ENCODE measurements at places on chromosomes 6 and 20. TPM values are rescaled to one million over a fixed set of nuclear protein-coding genes. Genes with fewer than 3 reads are reported as not detected.

EDN1 gene
- 6.7 TPM for total RNA-seq

SCUBE3 gene
- 0.68 TPM for total RNA-seq

CD24 gene
- 2,167 TPM for total RNA-seq

HLA-DRA gene
- 37.0 TPM for total RNA-seq

SLC17A9 gene
- total RNA-seq, result 2.9 TPM

NSFL1C gene
- total RNA-seq, result 49.4 TPM

TMEM181 gene
- 40.4 TPM for total RNA-seq

OTOR gene
- not detected for total RNA-seq

TTBK1 gene
- total RNA-seq, result 0.41 TPM

TPMT gene
- total RNA-seq, result 53.5 TPM

ERVFRD-1 gene
- total RNA-seq, result not detected

ETV7 gene
- 3.7 TPM for total RNA-seq

B3GALT4 gene
- total RNA-seq, result 39.5 TPM

BPI gene
- total RNA-seq, result not detected

PAK5 gene
- not detected for total RNA-seq

NR2E1 gene
- not detected for total RNA-seq

DYNLT2 gene
- 4.6 TPM for total RNA-seq

NRM gene
- 13.8 TPM for total RNA-seq

GRIK2 gene
- not detected for total RNA-seq

PI3 gene
- 197 TPM for total RNA-seq

PCIF1 gene
- total RNA-seq, result 23.5 TPM

ADTRP gene
- total RNA-seq, result 119 TPM

MRAP2 gene
- 5.1 TPM for total RNA-seq

MATN4 gene
- not detected for total RNA-seq

EEF1E1 gene
- total RNA-seq, result 14.9 TPM

RHAG gene
- total RNA-seq, result not detected

MAVS gene
- 72.6 TPM for total RNA-seq

KCNK5 gene
- 86.0 TPM for total RNA-seq

SRSF12 gene
- total RNA-seq, result not detected

TPD52L2 gene
- total RNA-seq, result 63.0 TPM

GNMT gene
- not detected for total RNA-seq

TGM6 gene
- total RNA-seq, result not detected

RBPJL gene
- total RNA-seq, result not detected

NFATC2 gene
- total RNA-seq, result 12.0 TPM

SLC13A3 gene
- total RNA-seq, result not detected

CLVS2 gene
- total RNA-seq, result 0.41 TPM

BYSL gene
- 5.9 TPM for total RNA-seq

RAET1E gene
- total RNA-seq, result not detected

SIRPA gene
- total RNA-seq, result 9.0 TPM

TRAPPC3L gene
- total RNA-seq, result not detected

C20orf144 gene
- not detected for total RNA-seq

MUC21 gene
- not detected for total RNA-seq

GJA10 gene
- not detected for total RNA-seq

PXDC1 gene
- total RNA-seq, result 85.4 TPM

DNAH8 gene
- total RNA-seq, result not detected

CNR1 gene
- 6.4 TPM for total RNA-seq

DDX43 gene
- 2.6 TPM for total RNA-seq

MUCL3 gene
- not detected for total RNA-seq

HMGCLL1 gene
- total RNA-seq, result 0.64 TPM

SNX9 gene
- total RNA-seq, result 50.9 TPM

SLC17A1 gene
- total RNA-seq, result not detected

SCAF8 gene
- 34.4 TPM for total RNA-seq

SLC24A3 gene
- total RNA-seq, result 6.7 TPM

PGC gene
- not detected for total RNA-seq

HCRTR2 gene
- not detected for total RNA-seq

OXT gene
- not detected for total RNA-seq

STX11 gene
- total RNA-seq, result 2.3 TPM

MCCD1 gene
- total RNA-seq, result not detected
